ENCODE measurements at places on chromosomes 7 and 10.

DNA sequence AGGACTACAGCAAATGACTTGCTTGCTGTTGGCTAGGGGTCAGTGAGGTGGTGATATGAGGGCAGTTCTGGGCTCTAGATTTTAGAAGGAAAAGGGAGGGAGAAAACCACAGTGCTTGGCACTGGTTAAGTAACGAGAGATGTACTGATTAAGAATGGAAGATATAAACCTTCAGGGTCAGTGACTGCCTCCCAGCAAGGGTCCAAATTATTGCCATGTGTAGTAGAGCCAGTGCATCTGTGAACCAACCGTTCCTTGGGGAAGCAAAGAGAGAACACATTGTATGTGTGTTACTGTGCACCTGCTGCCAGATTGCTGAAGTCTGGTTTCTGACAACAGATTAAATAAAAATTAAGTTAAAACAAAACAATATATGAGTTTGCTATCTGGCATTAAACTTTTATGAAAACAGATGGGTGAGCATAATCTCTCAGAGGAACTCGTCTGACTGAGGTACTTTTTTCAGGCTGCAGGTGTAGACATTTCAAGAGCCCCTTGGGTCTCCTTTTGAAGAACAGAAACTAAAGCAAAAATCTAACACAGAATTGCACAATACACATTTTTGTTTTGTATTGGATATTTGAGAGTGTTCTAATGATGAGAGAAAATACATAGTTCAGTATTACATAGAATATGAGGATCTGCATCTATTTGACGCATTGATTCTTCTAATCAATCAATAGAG lies 1120.6 kb downstream of the SORCS3 start:
- DNase-seq, result no peak

GRCh38 chr7:42283553-42283952 lies 46.5 kb upstream of the GLI3 start:
- no peak for DNase-seq

- no peak for DNase-seq
These were observed 55.8 kb downstream of the AKR1C4 start for GRCh38 chr10:5252177-5253037.

DNA sequence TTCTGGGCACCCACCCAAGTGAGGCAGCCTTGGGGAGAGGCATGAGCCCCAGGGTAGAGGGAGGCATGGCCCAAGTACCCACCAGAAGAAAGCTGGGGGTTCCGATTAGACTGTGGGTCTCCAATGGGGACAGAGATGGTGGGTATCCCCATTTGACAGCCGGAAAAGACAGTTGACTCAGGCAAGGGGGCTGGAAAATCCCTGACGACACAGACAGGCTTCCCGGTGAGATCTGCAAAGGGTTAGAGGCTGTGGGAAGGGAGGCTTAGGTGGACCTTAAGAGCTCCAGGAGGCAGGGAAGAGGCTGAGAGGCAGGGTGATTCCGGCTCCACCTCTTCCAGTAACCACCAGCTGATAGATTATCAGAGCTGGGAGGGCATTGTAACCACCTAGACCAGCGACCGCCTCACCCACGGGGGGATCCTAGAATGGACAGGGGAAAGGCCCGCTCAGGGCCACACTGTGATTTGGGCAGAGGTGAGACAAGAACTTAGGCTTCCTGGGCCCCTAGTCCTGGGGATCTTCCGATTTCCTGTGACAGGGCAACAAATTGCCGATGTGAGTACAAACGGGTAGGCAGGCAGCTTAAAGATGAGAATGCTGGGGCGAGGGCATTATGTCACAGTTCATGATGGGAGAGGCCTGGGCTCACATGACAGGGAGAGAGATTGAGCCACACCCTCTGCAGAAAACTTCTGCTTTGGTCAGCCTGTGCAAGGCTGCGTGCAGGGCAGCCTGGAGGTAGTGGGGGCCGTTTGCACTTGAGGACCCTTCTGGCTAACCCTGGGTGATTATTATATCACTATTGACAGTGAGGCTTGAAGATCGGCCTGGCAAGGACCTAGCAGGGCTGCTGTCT lies 5.4 kb downstream of the TBATA start:
- no peak for DNase-seq

DNA sequence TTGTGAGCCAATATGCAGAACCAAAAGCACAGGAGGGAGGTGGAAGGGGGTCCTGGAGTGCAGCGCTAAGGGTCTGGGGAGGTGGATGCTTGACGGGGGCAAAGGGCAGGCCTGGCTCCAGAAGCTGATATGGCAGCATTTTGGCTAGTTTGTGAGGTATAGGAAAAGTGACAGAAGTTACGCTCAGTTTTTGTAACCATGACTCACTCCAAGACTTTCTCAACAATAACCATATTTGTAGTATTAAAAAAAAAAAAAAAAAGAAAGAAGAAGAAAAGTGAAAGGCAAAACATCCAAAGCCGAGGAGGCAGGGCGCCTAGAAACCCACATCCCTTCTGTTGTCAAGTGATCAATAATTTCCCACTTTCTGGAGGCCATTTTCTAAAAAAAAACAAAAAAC lies 92.3 kb downstream of the RNF216 start:
- DNase-seq, result no peak

GRCh38 chr10:104252368-104252767 lies 2.3 kb upstream of the GSTO1 start:
- peak; percentile 3 for DNase-seq

DNA sequence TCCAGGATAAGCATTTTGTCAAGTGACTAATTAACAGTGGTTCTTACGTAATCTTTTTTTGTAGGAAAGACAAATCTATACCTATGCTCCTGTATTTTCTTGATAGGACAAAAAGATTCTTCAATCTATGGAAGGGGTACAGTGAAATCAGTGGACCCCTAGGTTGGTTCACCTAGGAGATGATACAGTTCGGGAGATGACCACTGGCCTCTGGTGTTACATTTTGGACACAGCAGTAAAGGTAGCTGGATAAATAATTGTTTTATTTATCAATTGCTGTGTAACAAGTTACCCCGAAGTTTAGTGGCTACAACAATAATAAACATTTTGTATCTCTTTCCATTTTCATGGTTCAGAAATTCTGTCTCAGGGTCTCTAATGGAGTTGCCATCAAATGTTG lies 288.2 kb upstream of the MAGI2 start:
- no peak for DNase-seq

GRCh38 chr7:11747715-11748485 lies 84.1 kb downstream of the THSD7A start:
- DNase-seq, result no peak

GRCh38 chr7:132150711-132151110 lies 425.6 kb downstream of the PLXNA4 start:
- DNase-seq, result no peak

DNA sequence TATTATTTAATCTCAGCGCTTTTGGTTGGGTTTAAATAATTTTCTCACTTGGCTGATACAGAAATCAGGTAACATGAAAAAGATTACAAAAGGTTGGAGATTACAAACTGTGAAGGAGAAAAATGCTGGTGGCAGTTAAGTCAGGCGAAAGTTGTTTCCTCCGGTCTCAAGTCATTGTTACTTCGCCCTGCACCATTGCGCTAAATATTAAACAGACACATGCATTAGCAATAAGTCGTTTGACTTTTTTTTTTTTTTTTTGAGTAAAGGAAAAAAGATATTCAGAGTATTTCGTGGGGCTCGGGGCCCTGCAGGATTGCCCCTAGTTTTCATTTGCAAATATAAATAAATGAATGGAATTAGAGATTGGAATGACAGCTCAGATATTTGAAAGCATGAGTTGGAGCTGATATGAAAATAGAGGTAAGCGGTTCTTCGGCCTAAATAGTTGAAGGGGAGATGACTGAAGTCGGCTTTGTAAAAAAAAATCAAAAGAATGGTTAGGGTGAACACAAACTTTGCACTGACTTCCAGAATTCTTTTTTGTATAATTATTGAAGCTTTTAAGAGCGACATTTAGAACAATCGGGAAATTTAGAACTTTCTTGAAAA lies 914 bp downstream of the SDHAF3 start:
- DNase-seq, result no peak

DNA sequence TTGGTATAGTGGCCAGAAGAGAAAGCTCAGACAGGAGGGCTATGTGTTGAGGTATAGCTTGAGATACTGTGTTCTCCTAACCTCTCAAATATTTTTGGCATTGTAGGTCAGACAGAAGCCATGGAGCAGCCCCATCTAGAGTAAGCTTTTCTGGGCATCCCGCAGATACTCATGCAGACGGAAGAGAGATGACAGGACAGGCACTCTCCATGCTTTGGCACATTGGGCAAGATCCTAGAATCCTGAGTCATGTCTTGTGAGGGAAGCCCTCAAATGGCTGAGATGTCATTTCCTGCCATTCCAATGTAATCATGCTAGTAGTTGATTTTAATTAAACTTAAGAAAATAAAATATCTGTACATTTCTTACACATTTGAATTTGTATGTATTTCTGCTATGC lies 16.8 kb upstream of the KIF20B start:
- DNase-seq, result no peak

- no peak for DNase-seq
These were observed 108.0 kb downstream of the BTAF1 start for GRCh38 chr10:92031580-92031979.

DNA sequence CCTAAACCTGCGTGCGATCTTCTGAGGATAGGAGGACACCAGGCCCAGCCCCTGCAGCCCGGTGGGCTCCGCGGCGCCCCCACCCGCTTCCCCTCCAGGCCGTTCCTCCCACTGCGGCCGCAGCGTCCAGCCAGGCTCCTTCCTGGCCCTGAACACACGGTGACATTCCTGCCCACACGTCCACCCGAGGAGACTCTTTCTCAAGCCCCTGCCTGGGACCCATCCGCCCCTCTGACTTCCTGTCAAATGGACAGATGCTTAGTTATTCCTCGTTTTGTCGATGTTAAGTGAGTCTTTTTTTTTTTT lies 32.4 kb upstream of the RNF32 start:
- no peak for DNase-seq

GRCh38 chr10:24915304-24915703 lies 37.1 kb downstream of the PRTFDC1 start:
- DNase-seq, result no peak

DNA sequence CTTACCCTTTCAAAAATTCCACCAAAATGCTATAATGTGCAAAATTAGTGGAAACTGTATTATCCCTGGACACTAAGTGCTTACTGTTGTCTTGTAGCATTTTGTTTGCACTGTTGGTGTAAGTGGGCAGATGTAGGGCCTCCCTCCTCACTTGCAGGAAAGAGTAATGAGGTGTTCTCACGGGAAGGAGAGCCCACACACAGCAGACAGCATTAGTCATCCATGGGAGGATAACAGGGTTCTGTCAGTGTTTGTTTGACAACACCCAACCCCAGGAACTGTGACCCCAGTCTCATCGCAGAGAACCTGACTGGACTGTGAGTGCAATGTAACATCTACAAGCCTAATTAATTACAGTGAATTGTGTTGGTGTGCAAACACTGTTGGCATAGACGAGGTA lies 58.7 kb upstream of the VSTM2A start:
- DNase-seq, result no peak

- no peak for DNase-seq
These were observed 139.2 kb upstream of the NRP1 start for GRCh38 chr10:33473688-33474087.

GRCh38 chr7:22791204-22792158 lies 31.2 kb downstream of the TOMM7 start:
- DNase-seq, result no peak

DNA sequence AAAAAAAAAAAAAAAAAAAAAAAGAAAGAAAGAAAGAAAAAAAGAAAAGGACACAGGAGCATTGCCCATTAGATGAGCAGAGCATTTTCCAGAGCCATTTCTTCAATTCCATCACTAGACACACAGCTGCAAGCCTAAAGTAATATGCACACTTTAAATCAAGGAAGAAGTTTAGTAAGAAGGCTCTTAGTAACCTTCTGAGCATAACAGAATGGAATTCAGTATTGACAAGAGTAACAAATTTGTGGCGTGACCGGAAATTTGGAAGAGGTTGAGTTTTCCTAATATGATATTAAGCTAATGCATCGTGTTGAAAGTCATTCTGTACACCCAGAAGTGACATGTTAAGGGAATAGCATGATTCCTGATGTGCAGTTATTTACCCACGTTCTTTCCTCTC lies 35.3 kb downstream of the SMURF1 start:
- no peak for DNase-seq

- DNase-seq, result no peak
These were observed 124.4 kb downstream of the AMPH start for GRCh38 chr7:38506756-38507155.
